ENCODE measurements at places on chromosomes 1 and 21.
A peak's percentile ranks its signal among the peaks of the same experiment; 100 is the strongest.

GRCh38 chr1:201659572-201659971, 120.6 kb downstream of the NAV1 start:
- no peak for DNase-seq

DNA sequence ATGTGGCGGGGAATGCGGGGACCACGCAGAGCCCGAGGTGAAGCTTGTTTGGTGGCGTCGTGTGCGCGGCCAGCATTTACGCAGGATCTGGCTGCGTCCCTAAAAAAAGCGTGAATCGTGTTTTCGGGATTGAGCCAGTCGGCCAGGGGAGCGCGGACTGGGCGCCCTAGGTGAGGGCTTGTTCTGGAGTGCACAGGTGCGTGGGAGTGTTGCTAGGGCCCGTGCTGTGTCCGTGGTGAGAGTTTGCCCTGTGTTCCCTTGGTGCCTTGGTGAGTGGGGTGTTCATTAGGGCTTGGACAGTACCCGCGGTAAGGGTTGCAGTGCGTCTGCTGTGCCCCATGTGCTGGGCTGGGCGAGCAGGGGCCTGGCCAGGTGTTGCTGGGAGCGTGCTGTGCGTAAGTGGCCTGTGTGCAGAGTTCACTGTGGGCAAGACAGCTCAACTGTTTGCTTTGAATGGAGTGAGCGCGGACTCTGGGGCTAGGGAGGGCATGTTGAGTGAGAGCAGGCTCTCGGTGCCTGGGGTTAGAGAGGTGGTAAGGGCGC, 673 bp downstream of the CD46 start:
- DNase-seq, result no peak

DNA sequence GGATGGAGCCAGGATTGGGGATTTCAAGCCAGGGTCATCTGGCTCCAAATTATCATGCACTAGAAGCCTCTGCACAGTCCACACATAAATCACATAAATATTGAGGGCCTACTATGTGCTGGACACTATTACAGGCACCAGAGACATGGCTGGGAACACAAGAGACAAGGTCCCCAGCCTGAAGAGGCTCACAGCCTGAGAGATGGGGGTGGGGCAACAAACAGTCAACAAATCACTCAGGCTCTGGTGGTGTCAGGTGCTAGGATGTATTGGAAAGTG, 41.6 kb upstream of the LAPTM5 start:
- DNase-seq, result no peak

DNA sequence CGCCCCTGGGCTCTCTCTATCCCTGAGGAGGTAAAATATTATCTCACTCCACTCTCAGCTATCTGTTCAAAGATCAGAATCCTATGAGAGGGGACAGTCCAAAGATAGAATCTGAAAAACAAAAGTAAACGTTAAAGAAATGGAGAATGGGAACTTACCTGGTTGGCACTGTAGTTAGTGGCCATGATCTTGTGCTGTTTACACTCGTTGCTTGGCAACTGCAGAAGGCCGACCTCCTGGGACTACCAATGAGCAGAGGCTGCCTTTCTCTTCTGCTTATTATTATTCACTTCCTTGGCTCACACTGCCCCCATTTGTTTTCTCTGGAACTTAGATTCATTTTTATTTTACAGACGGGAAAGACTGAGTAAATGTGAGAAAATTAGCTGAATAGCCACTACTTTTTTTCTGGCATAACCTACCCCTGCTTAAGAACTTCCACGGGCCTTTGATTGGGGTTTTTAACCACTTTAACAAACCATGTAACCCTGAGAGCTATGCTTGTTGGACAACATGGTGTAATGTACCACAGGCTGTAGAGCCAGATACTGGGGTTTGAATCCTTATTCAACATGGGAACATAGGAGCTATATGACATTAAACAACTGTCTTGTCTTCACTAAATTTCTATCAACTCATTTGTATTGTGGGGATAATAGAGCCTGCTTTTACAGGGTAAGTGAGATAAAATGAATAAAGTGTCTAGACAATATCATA, at the start of gene CFAP126:
Gene CFAP126 (minus strand): TSS at position 193 of the 717 bp plus-strand sequence. CDS start 8 bp downstream, at position 185.
- no peak for DNase-seq

GRCh38 chr1:32813941-32814739, 3.0 kb downstream of the YARS1 start:
- no peak for DNase-seq

- DNase-seq, result peak; percentile 51
Observed at GRCh38 chr1:198295225-198295624, 138.4 kb downstream of the NEK7 start.

- peak; percentile 85 for DNase-seq
Observed at GRCh38 chr21:44510508-44511218, 29.3 kb downstream of the KRTAP10-1 start.

DNA sequence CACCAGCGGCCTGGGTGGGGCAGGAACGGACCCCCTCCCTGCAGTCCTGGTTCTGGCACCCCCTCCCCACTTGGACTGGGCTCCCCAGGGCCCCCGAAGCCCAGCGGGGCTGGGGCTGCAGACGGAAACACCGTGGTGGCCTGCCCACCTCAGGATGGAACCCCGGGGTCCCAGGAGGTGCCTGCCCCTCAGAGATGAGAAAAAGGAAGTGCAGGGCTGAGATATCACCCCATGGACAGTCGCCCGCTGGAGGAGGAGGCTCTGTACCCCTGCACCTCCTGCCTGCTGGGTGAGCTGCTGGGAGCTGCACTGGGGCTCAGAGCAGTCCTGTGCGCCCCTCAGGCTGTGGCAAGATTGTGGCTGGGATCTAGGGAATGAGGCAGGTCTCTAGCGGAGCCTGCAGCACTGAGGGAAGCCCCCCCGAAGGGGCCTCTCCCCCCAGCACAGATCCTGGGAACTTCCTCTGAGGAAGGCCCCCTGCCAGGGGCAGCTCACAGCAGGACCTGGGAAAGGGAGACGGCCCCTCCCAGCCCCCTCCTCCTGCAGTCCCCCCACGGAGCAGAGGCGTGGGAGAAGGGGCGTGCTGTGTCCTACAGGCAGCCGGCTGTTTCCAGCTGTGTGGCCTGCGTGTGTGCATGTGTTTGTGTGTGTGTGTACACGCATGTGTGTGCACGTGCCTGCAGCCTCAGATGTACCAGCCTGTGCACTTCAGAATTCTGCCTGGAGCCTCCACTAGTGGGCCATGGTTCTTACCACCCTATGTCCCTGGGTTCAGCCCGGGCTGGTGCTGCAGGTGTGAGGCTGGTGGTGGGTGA, 6.9 kb downstream of the AGRN start:
- no peak for DNase-seq

DNA sequence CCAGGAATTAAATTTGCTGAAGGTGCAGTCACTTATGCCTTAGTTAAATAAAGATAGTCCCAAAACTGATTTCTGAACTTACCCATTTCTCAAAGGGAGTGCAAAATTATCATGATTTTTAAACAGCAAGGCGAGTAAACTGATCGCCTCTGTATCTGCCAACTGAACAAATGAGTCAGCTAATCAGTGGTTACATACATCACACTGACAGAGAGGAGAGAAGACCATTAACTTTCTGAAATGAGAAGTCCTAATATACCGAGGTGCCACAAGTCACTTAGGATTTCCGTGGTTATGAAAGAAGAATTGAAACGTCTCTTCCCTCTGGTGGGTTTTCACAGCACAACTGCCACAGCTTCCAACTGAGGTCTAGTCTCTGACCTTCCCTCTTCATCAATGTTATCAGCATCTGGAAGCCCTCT, 400.7 kb downstream of the SMYD3 start:
- DNase-seq, result no peak

- no peak for DNase-seq
Observed at GRCh38 chr1:92754719-92755050, 30.2 kb downstream of the EVI5 start.

DNA sequence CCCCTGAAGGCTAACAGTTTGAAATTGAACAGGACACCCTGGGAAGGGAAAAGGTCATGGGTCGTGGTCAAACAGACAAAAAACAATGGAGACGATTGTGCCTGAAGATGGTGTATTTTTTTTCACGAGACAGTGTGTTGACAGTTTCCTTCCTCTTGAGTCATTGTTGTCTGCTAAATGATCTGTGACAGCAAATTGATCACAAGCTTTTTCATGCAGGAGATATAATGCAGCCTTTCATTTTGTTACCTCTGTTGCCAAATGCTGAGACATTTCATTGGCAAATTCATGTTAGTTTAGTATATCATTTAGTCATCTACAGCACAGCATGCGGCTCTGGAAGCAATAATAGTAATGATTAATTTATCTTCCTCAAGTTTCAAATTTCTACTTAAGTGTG, 27.7 kb downstream of the UBE2U start:
- DNase-seq, result no peak

GRCh38 chr1:46180082-46180616, 3.9 kb upstream of the P3R3URF start:
- peak; percentile 60 for DNase-seq

- no peak for DNase-seq
Observed at GRCh38 chr1:29112705-29113412, 10.8 kb downstream of the TMEM200B start.

DNA sequence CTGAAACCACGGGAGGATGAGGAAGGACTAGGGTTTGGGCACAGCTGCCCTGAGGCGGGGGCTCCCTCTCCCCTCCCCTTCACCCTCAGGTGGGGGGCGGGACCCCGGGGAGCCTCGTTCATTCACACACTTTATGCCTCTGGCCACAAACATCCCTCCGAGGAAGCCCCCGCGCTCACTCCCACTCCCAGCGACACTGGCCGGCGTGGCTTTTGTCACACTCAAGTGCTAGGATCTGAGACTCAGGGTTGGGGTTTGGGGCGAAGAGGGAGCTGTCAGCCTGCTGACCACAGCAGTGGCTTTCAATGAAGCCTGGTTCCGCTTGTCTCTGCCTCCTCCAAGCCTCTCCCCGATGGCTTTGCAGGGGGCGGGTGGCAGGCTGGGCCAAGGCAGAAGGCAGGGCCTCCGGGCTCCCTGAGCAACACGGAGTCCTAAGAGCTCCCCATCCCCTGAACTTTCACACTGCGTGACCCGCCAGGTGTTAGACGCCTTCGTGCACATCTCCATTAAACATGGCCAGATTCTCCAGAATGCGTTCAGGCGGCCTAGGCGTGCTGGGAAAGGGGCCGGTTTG, 178.1 kb downstream of the NPHP4 start:
- DNase-seq, result no peak

GRCh38 chr1:2789164-2789985, 12.1 kb downstream of the TTC34 start:
- no peak for DNase-seq

DNA sequence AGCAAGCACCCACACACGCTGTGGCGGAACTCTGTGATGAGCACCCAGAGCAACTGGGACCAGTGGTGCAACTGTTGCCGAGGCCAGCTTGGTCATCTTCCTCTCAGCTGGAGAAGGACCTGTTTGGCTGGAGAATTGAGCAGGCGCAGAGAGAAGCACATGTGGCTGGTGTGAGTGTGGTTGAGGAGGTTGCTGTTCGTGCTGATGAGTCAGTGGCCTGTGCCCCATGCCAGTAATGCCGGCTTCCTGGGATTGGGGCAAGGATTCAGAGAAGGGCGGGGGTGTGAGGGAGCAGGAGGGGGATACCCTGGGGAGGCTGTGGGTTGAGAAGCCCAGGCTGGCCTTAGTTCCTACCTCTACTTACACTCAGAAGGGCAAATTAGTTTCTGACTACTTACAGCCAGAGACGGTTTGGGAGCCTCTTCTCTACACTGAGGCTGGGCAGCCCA, 57.5 kb upstream of the EPS8L3 start:
- DNase-seq, result no peak

DNA sequence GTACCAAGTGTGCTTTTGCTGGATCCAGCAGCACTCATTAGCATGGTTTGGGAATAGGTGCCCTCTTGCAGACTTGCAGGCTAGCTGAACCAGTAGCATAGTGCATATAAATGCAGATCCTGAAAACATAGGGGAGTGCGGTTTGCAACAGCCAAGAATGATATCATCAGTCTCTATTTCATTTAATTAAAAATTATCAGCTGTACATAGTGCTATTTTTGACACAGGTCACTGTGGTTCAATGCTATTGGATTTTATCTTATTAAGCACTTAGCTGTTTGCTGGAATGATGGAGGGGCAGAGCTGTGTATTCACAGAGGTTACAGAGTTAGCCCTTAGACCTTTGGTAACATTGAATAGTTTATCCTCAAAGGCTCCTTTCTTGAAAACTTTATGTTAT, 43.6 kb downstream of the CYYR1 start:
- DNase-seq, result no peak

GRCh38 chr1:173420330-173420806, 56.8 kb upstream of the PRDX6 start:
- DNase-seq, result peak; percentile 75

DNA sequence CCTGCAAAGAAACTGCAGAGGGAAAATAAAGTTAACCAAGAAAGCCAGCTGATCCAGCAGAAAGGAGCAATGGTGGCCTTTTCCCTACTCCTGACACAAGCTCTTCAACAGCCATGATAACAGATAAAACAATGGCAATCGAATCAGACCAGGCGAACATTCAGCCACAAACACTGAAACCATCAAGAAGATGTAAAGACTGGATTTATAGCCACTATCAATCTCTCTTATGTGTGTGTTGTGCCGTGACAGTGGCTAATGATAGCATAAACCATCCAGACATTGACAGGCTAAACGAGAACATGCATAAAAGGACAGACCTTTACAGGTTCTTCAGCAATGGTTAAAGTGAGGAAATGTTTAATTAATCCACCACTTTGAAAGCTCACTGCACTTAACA, 78.1 kb upstream of the RAB4A start:
- no peak for DNase-seq

DNA sequence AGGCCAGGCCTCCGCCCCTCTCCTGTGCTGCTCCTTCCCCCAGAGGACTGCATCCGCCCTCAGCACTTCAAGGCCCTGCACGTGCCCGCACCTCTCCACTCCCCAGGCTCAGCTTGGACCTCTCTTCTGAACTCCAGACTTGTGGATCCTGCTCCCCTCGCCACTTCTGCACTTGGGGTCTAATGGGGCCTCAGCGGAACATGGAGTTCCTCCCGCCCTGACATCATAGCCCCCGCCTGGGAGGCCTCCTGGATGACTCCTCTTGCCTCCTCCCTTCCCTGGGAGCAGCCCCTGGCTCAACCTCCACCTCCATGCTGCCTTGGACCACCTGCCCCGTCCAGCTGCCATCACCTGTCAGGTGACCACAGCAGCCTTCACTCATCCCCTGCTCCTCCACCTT, 10.1 kb downstream of the OXCT2 start:
- DNase-seq, result no peak

GRCh38 chr1:84972377-84972987, 24.4 kb downstream of the MCOLN2 start:
- DNase-seq, result no peak

GRCh38 chr1:181438013-181438412, 45.3 kb upstream of the CACNA1E start:
- no peak for DNase-seq

DNA sequence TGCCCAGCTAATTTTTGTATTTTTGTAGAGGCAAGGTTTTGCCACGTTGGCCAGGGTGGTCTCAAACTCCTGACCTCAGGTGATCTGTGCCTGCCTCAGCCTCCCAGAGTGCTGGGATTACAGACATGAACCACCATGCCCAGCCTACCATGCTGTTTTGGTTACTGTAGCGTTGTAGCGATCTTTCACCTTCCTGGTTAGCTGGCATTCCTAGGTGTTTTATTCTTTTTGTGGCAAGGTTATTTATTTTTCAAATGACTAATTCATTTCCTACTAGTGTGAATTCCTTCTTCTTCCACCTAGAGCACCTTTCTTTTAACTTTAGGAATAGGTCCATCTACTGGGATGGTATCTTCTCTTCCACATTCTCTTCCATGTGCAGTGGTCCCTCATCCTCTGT, 29.3 kb downstream of the TMEM200B start:
- DNase-seq, result no peak

- no peak for DNase-seq
Observed at GRCh38 chr1:152502496-152503180, 8.0 kb upstream of the LCE5A start.

- DNase-seq, result no peak
Observed at GRCh38 chr21:32372755-32373154, 20.1 kb downstream of the URB1 start.

All from ecto neural progenitor cell (in vitro differentiated cells).